Lower leg skin (tissue), 4 donors: ENCODE measurements at places on chromosomes 2 and 18.

- DNase-seq: peak; percentile 56
These were observed 77.9 kb downstream of the DTNA start for GRCh38 chr18:34787931-34788532.

DNA sequence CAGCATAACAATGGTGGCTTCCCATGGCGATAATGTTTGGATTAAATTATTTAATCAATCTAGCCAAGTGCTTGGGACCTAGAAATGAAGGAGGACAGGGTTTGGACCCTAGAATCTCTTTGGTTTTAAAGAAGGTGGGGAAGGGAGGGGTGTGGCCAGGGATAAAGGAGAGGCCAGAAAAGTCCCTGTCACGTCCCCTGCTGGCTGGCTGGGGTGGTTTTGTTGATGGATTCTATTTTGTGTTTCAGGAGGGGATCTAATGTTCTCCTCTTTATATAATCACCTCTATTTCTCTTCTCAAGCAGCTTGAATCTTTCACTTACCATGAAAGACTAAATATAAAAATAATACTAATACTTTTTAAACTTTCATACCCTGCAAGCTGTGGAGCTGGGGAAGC, 52.6 kb upstream of the GALR1 start:
- DNase-seq: no peak

DNA sequence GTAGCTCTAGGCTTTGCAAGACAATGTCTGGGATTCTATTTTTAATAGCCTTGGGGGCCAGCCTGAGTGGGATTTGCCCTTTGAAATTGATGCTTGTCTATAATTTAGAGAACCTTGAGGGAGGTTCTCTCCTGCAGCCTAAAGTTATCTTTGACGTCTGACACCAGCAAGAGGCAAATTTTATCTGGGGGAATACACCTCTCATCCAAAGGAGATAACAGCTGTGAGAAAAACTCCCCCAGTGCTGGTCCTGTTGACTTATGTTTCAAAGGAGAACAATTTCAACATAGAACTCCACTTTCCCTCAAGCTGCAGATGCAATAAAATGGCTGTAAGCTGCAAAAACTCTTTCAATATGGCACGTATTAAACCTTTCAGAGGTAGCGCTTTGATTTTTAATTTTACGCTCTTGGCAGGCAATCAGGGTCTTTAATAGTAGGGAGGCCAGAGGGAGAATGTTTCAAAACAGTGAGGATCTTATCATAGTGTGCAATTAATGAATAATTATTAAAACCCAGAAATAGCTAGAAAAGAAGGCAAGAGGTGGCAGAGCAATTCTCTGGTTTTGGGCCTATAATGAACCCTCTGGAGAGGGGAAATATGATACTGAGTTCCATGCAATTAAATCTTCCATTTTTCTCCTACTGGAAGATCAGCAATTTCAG, 62.4 kb downstream of the LYPD1 start:
- no peak for DNase-seq

GRCh38 chr2:177758591-177759371, 313.8 kb downstream of the PDE11A start:
- no peak for DNase-seq

GRCh38 chr2:233867993-233868532, at the start of gene MSL3B:
Gene MSL3B (minus strand): TSS chr2:233868386.
- no peak for DNase-seq

DNA sequence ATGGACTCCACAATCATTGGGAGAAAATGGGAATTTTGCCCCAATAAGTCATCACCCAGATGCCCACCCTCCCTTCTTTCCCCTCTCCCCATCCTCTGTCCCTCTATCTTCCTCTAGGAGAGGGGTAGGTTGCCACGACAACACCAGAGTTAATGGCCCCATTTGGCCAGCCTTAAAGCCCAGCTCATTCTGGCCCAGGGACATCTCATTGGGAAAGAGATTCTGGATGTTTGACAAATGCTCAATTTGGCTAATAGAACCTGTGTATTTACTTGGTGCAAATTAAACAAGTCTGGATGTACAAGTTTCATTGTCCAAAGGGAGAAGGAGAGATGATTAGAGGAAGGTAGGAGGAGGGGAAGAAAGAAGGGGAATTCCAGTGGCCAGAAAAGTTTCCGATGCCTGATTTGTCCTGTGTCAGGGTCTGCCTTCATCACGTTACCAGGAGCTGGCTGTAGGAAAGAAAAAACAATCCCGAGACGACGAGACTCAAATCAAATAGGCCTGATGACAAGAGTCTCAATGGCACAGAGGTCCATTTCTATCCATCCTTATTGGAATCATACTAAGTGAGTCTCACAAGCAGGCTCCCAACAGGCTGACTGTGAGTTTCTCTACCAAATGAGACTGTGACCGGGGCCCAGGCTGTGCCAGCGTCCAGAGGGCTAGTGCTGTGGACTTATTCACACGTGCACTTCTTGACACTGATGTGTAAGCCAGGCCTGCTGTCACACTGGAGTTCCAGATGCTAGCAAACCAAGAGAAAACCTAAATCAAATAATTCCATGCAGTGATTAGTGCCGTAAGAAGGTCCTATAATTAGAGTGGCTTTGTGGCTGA, 265.2 kb upstream of the APCDD1 start:
- no peak for DNase-seq

DNA sequence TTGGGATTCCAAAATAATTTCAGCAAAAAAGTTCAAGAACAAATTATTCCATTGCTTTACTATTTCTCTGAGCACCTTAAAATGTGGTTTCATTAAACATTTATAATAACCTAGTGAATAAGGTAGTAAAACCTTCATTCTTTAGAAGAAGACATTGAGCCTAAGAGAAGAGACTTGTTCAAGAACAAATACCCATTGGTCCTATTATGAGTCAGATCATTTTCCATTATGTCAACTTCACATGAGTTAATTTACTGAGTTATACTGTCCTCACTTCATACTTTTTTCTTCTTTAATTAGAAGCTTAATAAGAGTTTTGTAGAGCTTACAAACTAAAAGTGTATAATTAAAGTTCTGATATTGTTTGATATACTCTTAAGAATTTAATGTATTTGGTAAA, 5.5 kb downstream of the ANKRD62 start:
- DNase-seq: no peak

DNA sequence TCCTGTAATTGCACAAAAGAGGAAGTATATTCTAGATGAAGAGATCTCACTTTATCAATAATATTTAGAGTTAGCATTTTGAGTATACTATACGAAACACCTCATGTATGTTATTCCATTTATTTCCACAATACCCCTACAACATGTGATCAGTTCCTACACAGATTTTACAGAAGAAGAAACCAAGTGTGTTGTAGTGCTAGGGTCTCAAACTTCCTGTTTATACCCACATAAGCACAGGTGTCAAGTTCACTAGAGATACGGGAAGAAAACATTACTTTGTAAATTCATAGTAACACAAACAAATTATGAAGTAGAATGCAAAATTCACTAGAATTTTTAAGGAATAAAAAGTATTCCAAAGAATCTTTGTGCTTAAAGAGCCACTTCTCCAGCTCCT, 46.4 kb downstream of the KCTD18 start:
- no peak for DNase-seq

DNA sequence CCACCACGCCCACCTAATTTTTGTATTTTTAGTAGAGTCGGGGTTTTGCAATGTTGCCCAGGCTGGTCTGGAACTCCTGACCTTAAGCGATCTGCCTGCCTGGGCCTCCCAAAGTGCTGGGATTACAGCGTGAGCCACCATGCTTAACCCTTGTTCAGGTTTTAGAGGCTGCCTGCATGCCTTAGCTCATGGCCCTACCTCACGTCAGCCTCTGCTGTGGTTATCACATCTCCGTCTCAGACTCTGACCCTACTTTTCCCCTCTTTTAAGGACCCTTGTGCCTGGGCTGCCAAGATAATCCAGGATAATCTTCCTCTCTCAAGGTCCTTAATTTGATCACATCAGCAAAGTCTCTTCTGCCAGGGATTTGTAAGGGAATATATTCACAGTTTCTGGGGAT, 98.2 kb upstream of the PMAIP1 start:
- DNase-seq: no peak

- no peak for DNase-seq
These were observed 58.5 kb downstream of the FAM161A start for GRCh38 chr2:61795408-61795807.

DNA sequence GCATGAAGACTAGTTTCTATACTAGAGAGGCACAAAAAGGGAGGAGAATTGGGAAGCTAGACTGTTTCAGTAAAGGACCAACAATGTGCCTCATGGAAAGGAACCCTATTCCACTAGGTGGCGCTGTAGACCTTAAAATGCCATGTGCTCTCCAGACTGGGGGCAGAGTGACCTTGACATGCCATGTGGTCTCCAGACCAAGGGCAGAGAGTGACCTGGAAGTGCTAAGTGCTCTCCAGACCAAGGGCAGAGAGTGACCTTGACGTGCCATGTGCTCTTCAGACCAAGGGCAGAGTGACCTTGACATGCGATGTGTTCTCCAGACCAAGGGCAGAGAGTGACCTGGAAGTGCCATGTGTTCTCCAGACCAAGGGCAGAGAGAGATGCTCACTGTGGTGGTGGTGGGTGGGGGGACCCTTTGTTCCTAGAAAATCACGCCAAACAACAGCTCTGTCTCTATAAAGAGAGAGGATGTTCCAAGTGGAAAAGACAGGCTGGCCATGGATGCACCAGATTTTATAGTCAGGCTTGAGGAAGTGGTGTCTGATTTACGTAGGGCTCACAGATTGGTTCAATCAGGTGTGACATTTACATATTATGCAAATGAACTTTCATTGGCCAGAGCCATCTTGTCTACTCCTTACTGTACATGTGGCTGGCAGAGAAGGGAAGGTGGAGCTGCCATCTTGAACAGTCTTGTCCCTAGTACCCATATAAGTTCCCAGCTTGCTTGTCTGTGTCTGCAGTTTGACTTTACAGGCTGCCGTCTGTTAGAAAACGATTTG, 344.0 kb upstream of the DDX18 start:
- no peak for DNase-seq

DNA sequence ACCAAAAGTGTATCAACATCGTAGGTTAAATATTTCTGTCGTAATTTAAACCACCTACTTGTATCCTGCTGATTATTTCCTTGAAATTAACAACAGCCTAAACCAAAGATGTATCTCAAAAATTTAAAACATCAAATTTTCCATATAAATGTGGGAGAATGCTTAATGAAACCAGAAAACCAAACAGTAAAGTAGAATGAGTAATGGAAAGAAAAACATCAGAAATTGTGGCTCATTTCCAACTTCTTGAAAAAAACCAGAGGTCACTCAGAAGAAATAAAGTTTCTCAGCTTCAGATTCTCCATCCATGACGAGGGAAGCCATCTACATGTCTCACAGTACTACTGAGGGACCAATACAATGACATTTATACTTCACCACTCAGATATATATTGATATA, 296.5 kb downstream of the NOL4 start:
- no peak for DNase-seq

- DNase-seq: no peak
These were observed 11.7 kb downstream of the PHOSPHO2 start for GRCh38 chr2:169705927-169706326.

DNA sequence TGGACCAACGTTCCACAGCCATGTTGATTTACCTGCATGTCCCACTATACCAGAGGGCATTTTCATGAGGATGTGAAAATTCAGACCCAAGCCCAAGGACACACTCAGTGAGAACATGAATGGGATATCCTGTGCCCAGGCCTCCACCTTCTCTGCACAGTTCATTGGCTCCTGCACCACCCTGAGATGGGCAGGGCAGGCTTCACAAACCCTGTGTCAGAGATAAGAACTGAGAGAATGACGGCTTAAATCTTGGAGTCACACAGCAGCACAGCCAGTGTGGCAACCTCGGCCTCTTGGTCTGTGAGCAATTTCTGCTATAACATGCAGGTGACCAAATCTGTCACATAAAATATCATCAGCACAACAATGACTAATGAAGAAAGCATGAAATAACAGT, 71.9 kb downstream of the UXS1 start:
- DNase-seq: no peak

- no peak for DNase-seq
These were observed 122.8 kb downstream of the OSBPL1A start for GRCh38 chr18:24274837-24275236.

GRCh38 chr2:9708683-9709538, 78.1 kb upstream of the YWHAQ start:
- no peak for DNase-seq

DNA sequence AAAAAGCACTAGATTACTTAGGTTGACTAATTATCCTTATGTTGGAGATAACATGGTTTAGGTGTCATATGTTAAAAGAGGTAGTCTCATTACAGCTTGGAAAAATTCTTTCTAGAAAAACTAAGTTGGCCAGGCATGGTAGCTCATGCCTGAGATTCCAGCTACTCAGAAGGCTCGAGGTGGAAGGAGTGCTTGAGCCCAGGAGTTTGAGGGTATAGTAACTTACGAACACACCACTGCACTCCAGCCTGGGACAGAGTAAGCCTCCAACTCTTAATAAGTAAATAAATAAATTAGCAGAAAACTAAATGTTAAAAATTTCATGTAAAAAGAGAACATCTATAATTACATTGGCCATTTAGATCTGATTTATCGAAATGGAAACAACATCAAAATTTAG, 177.2 kb downstream of the NR4A2 start:
- no peak for DNase-seq

DNA sequence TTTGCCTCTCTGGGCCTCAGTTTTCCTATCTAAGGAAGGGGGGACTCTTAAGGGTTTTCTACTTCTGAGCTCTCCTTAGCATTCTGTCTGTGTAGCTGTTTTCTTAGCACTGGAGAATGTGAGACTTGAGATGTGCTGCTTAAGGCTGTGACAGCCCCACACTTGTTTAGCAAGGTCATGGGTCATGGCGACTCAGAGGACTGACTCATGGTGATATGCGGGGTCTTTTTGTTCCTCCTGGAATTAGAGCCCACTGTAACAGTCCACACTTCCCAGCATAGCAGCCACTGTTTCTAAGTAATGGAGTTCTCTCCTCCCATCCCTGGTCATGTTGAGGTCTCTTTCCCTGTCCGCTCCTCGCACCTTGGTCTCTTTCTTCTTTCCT, 4.1 kb upstream of the LPIN1 start:
- DNase-seq: no peak

DNA sequence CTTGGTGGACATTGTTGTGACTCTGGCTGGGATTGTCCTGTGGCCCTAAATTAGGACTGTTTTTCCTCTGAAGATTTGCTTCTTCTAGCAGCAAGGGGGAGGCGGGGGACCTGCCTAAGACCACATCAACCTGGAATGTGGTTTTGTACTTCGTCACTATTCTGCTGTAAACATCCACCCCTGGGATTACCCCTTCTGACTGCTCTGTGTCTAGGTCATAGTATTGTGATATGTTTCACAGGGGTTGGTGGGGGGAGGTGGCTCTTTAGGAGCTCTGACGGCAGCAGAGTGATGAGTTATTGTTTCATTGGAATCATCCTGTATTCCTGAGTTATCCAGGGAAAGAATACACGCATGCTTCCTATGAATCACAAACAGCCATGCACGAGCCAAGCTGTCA, 226.4 kb upstream of the MYT1L start:
- DNase-seq: no peak

GRCh38 chr2:188414411-188414810, 122.7 kb downstream of the GULP1 start:
- DNase-seq: no peak
